ENCODE measurements at places on chromosomes 3 and 15.

GRCh38 chr3:141455603-141456300 lies 31.1 kb upstream of the RASA2 start:
- no peak for DNase-seq

GRCh38 chr15:69979783-69980182 lies 117.9 kb downstream of the TLE3 start:
- DNase-seq: no peak

DNA sequence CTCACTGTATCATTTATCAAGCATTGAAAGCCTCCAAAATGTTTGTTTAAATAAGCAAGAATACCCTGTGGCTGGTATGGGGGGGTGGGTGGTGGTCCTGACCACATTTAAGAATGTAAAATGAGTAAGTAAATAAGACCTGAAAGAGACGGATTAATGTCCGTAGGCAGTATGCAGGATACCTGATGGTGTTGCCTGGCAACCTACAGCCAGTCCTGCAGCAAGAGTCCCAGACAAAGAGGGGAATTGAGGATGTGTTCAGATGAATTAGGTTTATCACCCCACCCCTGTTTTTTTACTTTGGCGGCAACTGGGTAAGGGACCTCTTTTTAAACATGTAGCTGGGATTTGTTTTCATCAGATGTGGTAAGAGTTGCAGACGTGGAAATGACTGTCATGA lies 99.8 kb upstream of the BFSP2 start:
- no peak for DNase-seq

DNA sequence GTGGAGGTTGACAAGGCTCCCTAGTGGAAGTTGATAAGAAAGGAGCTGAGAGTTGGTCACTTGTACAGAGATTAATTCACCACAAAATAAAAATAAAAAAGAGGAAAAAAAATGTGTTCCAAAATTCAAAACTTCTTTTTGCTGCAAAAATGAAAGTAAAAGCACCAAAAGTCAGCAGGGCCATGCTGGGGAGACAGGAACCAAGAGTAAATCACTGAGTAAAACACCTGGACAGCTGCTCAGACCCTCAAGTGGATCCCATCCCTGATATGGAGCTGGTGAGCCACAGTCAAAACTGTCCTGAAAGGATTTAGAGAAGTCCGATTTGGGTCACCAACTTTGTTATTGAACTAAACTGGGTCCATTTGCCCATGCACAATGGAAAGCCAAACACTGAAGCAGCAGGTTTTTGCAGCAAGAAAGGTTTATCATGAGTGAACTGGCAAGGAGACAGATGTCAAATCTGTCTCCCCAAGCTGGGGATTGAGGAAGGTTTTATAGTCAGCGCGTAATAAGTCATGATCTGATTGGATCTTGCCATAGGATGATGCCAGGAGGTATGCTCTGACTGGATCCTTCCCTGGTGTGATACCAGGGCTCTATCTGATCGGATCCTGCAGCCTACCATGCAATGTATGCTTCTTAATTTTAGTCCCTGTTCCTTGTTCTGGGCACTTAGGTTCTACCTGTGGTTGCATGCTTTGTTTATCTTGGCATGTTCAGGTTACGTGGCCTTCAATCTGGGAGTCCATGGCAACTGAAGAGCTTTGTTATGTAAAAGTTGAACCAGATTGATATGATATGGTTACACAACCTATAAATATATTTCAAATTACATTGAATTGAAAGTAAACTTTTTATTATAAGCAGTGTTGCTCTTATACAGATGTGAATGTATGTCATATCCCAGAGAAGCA lies 313.2 kb downstream of the POLQ start:
- no peak for DNase-seq

DNA sequence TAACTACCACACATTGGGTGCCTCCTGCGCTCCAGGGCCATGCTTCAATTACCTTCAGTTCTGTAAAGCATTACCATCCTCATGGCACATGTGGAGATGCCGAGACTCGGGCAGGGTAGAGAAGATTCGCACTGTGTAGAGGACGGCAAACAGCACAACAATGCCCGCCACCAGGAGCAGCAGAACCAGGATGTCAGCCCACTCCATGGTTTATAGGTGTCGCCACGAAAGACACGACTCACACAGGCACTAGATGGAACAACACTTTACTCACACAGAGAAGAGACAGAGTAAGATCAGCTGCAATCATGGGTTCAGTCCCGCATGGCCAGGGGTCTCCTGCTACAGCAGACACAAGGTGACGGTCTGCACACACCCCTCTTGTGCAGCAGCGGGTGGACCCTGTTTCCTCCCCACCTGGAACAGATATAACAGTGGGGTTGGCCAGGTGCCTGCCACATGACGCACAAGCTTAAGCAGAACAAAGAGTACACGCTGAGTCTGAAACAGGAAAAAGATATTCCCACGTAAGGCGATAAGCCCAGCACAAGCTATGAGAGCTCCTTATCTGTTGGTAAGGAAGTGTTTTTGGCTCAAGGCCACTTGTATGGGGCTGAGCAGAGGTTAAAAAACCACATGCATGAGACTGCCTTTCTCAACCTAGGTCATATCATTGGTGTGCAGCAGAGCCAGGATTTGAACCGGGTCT lies 2.5 kb upstream of the TBC1D21 start:
- DNase-seq: peak; percentile 8

DNA sequence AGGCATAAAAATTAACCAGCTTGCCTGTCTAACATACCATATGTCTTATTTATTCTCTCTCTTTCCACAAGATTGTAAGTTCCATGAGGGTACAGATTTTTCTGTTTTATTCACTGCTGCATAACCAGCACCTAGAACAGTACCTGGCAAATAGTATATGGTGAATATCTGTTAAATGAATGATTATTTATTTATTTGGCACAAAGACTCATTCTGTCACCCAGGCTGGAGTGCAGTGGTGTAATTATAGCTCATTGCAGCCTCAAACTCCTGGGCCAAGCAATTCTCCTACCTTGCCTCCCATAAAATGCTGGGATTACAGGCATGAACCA lies 24.9 kb downstream of the DENND4A start:
- no peak for DNase-seq

DNA sequence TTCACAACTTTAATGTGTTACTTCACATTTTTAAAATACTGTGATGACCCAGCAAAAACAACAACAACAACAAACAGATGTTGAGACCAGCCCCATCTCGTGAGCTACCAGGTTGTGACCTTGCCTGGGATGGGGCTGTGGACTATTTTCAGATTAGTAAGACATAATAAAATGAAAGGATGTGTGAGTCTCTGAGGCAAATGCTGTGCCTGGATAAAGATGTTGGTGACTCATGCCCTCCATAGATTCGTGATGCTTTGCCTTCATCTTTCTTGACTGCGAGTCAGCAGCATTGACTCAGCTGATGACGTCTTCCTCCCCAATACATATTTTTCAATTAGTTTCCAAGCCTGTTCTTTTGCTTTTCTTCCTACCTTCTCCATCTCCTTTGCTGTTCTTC lies 453.0 kb upstream of the CFAP20DC start:
- DNase-seq: peak; percentile 89

GRCh38 chr3:104596551-104596950 lies 770.2 kb upstream of the ALCAM start:
- DNase-seq: peak; percentile 66

- DNase-seq: no peak
Observed at GRCh38 chr15:50113187-50113505, 5.9 kb downstream of the ATP8B4 start.

DNA sequence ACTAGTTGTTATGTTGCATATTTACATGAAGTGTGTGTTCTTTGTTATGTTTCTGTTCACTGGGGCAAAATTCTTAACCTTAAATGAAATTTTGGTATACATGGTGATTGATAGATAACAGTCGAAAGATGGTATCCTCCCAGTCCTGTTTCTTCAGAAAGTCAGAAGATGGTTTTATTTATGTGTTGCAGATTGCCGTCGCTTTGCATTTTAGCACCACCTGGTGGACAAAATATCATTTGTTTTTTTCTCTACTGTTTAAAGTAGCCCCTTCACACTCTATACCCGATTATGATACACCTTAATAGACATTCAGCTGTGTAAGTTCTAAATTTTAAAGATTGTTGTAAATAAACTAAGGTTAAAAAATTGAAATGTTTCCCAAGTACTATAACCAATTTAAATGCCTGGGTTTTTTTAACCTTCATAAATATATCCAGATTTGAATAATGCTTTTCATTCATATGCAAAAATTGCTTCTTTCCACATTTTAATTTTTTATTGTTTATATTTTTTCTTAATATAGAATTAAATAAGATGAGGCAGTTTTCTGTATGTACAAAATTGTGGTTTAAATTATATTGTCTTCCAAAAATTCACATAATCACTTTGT lies 152.2 kb downstream of the ALCAM start:
- peak; percentile 72 for DNase-seq

GRCh38 chr3:52530918-52531826 lies 2.5 kb downstream of the NT5DC2 start:
- no peak for DNase-seq

DNA sequence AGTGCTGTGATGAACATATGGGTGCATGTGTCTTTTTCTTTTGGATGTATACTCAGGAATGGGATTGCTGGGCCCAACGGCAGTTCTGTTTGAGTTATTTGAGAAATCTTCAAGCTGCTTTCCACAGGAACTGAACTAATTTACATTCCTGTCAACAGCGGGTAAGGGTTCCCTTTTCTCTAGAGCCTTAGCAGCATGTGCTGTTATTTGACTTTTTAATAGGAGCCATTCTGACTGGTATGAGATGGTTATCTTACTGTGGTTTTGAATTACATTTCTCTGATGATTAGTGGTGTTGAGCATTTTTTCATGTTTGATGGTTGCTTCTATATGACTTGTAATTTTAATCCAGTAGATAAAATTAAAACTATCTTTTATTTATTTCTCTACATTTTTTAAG lies 1168.6 kb upstream of the ALCAM start:
- peak; percentile 79 for DNase-seq

GRCh38 chr15:53627279-53627678 lies 132.2 kb downstream of the WDR72 start:
- no peak for DNase-seq

- no peak for DNase-seq
Observed at GRCh38 chr3:70558956-70559355, 246.5 kb upstream of the MDFIC2 start.

- DNase-seq: peak; percentile 90
Observed at GRCh38 chr3:158701420-158702065, 29.1 kb upstream of the LXN start.

DNA sequence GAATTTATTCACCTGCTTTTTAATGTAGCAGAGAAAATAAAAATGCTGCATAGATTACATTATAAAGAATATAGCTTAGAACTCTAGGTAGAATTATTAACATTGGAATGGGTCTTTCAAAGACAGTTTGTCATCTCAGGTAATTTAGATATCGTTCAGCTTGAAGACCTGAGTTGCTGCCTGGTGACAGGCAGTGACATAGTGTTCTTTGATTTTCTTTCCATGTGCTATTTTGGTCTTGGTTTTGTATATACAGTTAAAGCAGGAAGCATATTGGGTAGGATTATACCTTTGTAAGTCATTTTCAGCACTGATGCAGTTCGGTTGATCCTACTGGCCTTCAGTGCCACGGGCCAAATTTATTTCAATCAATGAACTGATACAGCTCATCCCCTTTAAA lies 98.7 kb downstream of the BBX start:
- no peak for DNase-seq

- peak; percentile 47 for DNase-seq
Observed at GRCh38 chr3:8503461-8503860, 1.8 kb downstream of the LMCD1 start.

GRCh38 chr3:148911173-148911572 lies 46.1 kb downstream of the CPA3 start:
- peak; percentile 43 for DNase-seq

DNA sequence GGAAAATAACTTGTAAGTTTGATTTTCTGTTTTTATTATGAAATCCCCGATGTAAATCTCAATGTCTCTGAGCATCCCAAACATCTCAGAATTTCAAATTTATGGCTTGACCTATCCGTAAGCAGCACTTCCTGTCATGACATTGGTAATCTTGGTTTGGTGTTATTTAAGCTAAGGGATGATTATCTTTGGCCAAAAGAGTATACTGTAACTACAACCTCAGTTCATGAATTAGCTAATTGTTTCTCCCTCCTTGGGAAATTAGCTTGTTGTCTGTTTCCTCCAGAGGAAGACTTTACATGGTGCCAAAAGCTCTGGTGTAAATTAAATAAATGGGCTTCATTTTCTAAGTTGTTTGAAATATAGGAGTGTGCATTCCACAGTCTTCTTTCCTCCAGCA lies 28.1 kb upstream of the SPRED1 start:
- no peak for DNase-seq

DNA sequence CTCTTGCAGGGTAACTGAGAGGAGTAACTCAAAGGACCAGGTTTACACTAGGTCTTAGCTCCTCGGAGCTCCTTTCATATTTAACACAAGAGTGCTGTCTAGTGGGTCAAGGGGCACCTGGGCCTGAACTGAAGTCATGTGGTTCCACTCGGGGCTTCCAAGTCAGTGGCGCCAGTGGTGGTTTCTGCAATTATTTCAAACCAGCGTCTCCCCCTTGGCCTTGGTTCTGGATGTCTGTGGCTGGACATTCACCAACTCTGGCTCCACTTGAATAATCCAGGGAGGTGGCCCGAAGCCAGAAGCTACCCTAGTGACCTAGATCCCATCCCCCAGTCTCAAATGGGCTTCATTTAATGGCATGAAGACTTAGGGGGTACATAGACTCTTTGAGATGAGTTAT lies 144.3 kb upstream of the ADAMTS9 start:
- no peak for DNase-seq

- DNase-seq: peak; percentile 67
Observed at GRCh38 chr3:11060500-11061251, 68.1 kb downstream of the SLC6A1 start.

GRCh38 chr15:32718821-32719716 lies 1.3 kb downstream of the GREM1 start:
- peak; percentile 23 for DNase-seq

DNA sequence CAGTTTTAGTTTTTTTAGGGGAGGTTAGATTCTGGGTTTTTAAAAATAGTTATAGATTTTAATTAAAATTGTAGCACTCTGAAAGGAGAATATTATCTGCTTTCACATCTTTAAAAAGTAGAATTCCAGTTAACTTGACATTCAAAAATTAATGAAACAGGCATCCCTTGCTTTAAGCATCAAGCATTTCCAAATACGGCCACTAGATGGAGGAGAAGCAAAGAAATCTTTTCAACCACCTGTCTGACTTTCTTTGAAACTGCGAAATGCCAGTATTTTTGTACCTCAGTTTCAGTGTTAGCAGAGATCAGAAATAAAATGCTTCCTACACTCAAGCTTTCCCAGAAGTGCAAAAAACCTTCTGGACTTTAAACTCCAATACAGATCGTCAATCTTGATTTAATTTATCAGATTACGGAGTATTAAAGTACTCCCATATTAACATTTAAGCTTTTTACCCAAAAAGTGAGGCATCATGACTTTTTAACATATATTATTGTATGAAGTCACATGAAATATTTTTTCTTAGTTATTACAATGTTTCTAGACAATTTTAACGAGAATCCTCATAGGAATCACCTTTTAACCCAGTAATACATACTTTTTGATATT lies 153.3 kb downstream of the P3H2 start:
- peak; percentile 73 for DNase-seq

GRCh38 chr3:64816355-64816754 lies 128.6 kb upstream of the ADAMTS9 start:
- DNase-seq: no peak

GRCh38 chr3:129305592-129306091 lies 27.0 kb downstream of the HMCES start:
- DNase-seq: peak; percentile 75

GRCh38 chr3:131796558-131797198 lies 238.1 kb downstream of the CPNE4 start:
- DNase-seq: no peak

Measured in M059J (cell line).